ENCODE measurements at places on chromosomes 16 and 17.

- no peak for DNase-seq
Observed at GRCh38 chr17:38717139-38717745, 12.2 kb downstream of the MLLT6 start.

DNA sequence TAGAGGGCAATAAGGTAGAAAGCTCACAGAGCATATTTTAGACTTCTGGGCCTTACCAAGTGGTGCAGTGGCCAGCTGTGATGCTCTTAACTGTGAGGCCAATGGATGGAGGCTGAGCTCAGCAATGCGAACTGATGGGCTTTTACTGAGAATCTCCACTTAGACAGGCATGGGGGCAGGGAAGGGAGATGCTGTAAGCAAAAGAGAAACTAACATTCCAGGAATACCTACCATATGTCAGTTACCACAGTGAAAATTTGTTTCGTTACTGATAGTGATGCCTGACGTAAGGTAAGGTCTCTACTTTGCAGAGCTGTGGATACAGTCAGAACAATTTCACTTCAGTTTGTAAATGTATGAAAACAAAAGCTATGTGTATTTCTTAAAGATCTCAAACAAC is 250.6 kb upstream of the ZFHX3 start:
- no peak for DNase-seq

DNA sequence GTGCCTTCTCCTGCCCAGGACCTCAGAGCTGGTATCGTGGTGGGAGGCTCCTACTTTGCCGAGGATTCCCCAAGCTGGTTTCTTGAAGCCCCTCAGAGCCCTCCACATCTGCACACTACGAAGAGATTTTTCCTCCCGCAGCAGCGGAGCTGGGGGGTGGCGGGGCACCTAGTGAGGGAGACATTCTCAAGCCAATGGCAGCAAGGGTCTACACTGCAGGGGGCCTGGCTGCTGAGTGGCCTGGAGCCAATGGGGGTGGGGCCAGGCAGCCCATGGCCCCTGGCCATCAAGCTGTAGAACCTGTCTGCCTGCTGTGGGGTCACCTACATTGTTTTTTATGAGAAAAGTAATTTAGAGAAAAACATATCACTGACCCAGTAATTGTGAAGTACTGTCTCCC is 5.0 kb downstream of the SLC26A11 start:
- no peak for DNase-seq

GRCh38 chr16:24409045-24409444 is 130.3 kb upstream of the RBBP6 start:
- DNase-seq = no peak

GRCh38 chr16:20611975-20612481 is 35.9 kb upstream of the ACSM2B start:
- DNase-seq = no peak

- DNase-seq = no peak
Observed at GRCh38 chr17:43641416-43641815, 20.3 kb downstream of the MEOX1 start.

DNA sequence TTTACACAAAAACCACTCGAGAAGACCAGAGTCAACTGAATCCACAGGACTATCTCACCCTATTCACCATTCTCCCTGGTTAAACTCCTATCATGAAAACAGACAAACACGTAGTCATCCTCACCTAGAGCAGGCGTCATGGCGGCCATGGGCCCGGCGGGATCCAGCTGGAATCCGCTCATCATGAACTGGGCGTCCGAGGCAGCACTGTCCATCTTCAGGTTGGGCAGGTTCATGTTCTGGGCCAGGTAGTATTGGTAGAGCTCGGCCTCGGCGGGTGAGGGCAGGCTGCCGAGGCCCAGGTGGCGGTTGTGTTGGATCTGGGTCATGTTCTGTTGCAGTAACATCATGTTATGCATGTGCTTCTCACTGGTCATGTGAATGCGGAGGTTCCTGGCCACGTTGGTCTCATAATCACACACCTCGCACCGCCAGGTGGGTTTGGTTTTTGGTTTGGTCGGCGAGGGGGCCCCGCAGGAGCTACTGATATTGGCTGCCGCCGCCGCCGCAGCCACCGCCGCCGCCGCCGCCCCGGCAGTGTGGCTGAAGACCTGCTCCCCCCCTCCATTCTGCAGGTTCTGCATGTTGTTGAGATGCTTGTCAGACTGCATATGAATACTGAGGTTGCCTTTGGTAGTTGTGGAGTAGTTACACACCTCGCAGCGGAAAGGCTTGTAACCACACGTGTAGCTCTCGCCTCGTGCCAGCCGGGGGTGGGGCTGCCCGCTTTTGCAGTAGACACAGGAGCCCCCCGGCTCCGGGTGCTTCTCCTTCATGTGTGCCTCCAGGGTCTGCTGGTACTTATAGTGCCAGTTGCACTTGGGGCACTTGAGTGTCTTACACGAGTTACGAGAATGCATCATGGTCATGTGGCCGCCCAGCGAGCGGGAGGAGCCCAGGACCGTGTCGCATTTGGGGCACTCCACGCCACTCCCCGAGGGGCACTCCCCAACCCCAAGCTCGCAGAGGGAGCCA is 90.3 kb downstream of the ZFHX3 start:
- no peak for DNase-seq

DNA sequence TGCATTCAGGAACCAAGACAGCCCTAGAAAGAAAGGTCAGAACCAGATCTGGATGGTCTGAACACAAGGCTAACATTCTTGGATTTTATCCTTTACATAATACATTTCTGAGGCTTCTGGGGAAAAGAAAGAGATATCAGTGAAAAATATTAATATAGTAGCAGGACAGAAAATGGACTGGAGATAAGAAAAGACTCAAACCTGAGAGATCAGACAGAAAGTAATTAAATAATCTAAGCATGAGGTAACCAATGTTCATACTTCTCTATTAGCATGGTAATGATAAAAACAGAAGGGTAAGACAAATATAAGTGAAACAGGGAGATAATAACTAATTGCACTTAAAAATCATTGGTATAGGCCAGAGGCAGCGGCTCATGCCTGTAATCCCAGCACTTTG is 5.5 kb downstream of the TRIM37 start:
- no peak for DNase-seq

DNA sequence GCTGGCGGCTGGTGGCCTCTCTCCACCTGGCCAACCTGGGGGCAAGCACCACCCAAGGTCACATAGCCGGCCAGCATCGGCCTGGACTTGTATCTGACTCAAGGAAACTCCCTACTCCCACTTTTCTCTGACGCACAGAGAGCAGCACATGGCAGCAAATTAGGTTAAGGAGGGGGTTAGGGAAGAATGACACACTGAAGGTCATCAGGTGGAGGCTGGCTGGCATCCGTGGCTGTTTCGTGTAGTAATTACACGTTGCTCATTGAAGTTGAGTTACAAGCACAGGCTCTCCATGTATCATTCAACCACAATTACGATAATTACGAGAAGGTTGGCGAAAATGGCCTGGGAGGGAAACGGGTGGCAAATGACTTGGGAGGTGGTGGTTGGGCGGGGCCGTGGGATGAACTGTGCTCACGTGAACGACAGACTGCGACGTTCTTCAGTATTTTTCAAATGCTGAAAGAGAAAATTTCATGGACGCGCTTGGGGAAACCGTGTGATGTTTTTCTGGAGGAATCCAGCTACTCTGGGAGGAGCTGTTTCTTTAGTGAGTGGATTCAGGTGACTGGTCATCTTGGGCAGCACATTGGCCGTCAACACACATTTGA is 4.0 kb upstream of the METRNL start:
- no peak for DNase-seq

DNA sequence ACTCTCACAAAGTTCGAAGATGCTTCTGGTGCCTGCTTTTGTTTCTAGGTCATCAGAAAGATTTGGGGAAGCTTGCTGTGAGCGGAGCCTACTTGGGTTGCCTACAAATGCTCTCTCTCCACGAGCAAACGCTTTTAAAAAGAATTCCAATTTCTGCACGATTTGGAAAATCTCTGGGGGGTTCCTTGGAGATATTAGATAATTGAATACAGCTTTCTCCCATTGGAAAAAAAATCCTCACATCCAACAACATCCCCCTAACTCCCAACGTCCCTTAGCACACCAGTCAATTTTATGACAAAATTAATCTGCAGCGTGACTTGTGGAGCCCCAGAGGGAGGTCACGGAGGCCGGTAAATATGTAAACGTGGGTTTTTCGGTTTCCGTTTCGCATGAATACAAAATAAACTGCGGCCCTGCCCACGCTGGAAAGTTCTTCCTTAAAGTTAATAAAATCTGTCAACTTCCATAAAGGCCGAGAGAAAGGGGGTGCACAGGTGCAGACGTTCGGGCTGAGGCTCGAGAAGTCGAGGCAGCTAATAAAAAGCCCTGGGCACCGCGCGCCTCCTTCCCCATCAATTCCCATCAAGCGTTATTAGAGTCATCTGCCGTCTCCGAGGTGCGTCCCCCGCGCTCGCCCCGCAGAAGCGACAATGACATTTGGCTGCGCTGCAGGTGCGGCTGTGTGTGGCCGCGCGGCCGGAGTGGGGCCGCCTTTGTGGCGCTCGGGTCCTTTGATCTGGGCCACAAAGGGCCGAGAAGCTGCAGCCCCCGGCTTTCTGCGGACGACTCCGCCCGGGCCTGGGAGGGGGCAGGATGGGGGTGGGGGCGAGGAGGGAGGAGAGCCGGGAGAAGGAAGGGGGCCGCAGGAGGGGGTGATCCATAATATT is 37.6 kb downstream of the SALL1 start:
- no peak for DNase-seq

DNA sequence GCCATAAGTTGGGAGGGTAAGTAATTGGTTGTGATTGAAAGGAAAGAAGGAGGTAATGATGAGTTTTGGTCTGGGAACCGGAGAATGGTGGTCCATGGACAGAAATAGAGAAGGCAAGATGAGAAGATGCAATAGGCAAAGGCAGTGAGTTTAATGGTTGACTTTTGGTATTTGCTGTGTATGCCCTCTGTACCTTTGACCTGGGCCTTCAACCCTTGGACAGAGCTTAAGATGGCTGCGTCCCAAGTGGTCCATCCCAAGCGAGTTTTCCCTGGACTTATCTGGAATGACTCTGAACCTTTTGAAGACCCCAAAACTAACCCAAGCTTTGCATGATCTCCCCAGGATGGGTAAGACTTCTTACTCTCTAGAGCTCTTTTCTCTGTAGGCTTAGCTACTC is 664.5 kb downstream of the MAF start:
- DNase-seq = no peak

DNA sequence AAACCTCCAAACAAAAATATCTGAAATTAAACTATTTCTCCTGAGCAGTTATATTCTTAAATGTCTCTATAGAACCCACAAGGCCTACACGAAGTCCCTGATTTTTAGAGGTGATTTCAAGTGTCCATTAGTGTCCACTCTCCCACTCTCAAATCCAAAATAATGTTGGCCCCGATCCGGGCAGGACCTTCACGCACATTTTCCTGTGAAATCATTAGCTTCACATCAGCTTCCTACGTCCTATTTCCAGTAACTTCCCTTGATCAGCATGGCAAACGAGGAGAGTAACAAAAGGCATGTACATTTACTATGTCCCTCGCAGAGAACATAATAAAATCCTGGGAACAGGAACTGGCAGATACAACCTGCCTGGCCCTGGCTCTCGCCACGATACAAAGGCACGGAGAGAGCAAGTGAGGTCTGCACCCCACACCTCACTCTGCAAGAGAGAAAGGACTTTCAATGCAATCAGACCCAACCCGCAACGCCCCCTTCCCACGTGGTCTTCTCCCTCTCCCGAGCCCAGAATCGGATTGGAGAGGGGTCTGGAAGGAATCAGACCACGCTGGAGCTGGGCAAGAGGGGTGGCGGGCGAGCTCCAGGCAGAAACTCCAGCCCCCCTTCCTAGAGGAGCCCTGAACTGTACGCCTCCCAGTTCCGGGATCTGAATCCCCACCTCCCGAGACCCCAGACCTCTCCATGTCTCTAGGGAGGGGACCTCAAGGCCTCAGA is 17.5 kb upstream of the C17orf78 start:
- DNase-seq = peak; percentile 40

DNA sequence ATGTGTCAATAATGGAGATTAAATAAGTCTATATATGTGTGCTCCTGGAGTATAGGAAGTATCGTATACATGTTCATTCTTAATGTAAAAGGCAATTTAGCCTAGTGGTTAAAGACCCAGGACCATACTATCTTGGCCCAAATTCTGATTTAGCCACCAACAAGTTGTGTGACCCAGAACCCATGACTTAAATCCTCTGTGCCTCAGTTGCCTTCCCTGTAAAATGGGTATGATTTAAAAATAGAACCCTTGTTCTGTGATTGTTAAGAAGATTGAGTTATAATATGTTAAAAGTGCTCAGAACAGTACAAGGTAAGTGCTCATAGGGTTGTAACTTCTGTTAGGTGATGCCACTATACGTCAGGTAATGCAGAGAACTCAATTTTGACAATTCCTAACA is 18.8 kb upstream of the BLMH start:
- no peak for DNase-seq

GRCh38 chr16:64051824-64052223 is 1070.0 kb downstream of the CDH11 start:
- no peak for DNase-seq

- DNase-seq = no peak
Observed at GRCh38 chr16:31714903-31715504, 158.6 kb upstream of the ZNF267 start.

DNA sequence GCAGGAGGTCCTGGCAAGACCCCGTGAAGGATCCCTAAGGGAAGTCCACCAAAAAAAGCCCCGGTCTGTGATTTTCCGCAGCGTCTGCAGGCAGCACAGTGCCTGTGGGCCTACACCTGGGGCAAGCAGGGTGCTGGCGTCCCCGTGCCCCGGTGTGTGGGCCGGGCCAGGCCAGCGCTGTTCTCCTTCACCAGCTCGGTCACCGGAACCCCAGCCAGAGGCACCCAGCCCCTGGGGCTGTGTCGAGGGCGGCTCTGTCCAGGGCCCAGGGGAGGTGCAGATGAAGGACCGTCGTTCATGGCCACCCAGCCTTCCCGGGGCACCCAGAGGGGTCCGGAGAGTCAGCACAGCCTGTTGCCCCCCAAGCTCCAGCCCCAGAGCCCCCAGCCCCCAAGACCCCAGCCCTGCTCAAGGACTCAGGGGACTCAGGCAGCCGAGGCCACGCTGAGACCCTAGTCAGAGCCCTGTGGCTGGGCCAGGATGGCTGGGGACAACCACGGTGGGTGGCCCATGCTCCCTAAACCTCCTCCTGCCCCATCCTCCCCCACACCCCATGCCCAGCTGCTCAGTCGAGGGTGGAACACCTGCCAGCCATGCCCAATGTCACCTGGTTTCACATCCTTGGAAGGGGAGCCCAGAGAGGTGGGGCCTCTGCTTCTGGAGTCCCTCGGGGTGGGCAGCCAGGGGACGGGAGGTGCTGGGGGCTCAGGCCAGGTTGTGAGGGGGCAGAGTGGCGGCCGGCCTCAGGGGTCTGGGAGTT is 5.7 kb upstream of the C1QTNF8 start:
- no peak for DNase-seq

- DNase-seq = no peak
Observed at GRCh38 chr16:84406006-84406963, 37.9 kb downstream of the ATP2C2 start.

DNA sequence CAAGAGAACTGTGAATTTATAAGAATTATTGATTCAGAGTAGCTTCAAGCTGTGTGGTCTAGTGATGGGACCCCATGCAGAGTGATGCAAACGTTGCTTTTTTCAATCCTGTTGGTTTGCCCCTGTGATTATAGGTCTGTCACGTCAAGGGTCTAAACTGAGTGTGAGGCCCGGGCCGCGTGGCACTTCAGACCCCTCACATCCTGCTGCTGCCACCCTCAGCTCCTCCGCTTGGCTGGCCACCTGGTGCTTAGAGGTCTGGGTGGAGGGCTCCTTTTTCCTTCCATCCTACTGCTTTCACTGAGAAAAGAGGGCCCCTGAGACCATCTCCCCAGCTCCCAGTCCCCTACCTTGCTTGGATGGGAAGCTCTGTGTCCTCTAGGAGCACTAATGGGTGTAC is 12.0 kb downstream of the MYL4 start:
- DNase-seq = no peak
